A172 (cell line): ENCODE measurements at places on chromosomes 3 and 15.

GRCh38 chr3:105707009-105707408 lies 161.8 kb downstream of the CBLB start:
- no peak for DNase-seq

DNA sequence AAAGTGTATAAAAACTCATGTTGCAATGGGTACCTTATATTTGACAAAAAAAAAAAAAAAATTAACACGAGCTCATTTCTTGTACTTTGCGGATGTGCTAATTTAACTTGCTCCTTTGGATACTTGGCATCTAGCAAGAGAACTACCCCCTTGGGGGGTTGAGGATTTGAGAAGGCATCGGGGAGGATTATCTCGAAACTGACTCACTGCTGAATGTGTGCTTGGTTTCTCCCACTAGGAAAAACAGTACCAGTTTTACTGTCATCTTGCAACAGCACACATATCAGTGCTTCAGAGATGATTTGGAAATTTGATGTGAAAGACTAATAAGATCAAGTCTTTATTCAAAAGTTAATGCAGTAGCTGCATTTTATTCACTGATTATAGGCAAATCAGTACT lies 891 bp downstream of the EXOG start:
- DNase-seq = peak; percentile 28

- DNase-seq = no peak
These were observed 150.9 kb upstream of the ABI3BP start for GRCh38 chr3:101144105-101144504.

DNA sequence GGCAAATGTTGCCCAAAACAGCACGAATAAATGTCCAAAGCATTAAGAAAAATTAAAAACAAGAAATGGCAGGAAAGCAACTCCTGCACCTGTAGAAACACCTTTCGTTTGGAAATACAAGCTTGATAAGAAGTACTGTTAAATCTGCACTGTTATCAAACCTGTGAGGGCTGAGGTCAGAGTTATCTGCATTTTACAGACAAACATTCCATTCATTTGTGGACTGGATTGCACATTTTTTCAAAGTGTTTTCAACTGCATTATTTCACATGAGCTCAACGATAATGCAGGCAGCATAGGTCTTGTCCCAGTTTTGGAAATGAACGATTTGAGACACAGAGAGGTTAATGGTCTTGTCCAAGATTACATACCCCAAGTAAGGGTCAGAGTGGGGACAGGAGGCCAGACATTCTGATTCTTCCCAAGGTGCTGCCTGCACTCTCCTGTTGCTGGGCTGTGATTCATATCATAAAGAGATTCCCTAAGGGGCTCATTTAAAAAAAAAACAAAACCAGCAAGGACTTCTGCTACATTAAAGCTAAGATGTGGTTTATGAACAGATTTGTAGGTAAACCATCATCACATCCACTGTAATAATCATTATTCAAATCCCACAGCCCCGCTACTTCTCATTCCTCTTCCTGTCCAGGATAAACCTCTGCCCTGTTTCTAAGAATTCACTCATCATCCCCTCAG lies 13.0 kb downstream of the GUCA1C start:
- DNase-seq = no peak
